COLO829 (cell line): ENCODE measurements at places on chromosomes 5 and 9.

GRCh38 chr5:157669701-157670097 is 1.6 kb upstream of the C5orf52 start:
- no peak for DNase-seq

DNA sequence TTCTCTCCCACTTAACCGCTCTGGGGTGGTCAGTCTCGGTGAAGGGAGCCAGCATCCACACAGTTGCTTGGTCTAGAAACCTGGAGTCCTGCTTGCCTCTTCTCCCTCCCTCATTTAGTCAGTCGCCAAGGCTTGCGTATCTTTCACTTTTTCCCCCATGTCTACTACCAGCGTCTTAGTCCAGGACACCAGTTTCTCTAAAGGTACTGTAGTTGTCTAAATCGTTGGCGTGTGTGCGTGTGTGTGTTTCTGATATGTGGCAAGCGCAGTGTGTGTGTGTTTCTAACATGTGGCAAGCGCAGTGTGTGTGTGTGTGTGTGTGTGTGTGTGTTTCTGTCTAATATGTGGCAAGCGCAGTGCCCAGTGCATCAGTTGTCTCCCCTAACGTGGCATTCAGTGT is 641 bp downstream of the ATP6V1G1 start:
- no peak for DNase-seq

DNA sequence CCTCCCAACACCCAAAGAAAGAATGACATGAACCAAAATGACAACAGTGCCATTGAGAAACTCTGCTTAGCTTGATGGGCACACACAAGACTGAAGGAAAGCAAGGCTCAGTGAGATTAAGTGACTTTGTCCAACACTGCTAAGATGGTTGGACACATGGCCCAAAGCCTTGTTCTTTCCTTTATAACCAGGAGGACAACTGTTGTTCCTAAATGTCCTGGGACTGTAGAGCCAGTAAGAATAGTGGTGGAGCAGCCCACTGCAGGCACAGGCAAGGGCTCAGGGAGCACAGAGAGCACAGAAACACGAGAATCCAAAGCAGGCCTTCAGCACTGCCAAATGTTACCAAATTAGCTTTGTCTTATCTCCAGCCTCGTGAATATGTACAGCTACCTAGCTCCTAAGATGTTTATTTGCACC is 3.9 kb downstream of the ACTL7A start:
- DNase-seq = no peak

GRCh38 chr9:115627511-115627910 is 509.6 kb upstream of the TNC start:
- no peak for DNase-seq

DNA sequence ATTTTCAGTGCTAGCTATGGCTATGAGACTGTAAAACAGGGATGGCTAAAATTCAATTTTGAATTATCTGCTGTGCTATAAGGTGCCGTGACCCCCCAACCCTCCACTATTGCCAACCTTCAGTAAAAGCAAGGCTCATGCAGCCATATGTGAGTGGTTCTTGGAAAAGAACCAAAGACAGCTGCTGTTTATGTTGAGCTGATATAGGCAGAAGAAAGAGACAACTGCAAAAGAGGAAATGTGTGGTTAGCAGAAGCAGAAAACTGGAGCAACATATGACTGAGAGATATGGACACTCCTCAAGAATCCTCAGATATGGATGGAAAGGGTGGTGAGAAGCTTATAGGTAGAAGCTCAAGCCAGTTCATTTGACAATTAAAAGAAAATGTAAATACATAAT is 200.3 kb downstream of the TLE1 start:
- DNase-seq = no peak

- no peak for DNase-seq
Observed at GRCh38 chr9:97473717-97474116, 27.7 kb upstream of the TMOD1 start.

DNA sequence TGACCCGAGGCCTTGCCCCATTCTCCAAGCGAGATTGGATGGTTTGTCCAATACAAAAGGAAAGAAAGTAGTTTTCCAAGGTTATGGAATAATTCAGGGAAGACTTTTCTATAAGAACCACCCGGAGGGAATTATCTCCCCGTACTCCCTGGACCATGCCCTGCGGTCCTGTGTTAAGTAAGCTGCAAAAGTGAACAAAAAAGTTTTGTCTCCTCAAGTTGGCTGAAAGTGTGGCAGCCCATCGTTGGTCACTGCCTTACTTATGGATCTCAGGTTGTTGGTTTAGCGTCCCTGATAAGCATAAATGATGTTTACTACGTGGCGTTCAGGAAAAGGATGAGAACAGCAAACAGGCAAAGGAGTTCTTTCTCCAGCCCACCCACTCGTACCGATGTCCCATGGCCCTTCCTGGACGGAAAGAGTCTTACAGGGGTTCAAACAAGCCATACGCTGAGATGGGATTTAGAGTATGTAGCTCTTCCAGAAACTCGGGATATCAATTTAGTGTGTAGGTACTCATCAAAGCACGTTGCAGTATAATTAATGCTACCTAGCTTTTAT is 413 bp upstream of the AUH start:
- no peak for DNase-seq

DNA sequence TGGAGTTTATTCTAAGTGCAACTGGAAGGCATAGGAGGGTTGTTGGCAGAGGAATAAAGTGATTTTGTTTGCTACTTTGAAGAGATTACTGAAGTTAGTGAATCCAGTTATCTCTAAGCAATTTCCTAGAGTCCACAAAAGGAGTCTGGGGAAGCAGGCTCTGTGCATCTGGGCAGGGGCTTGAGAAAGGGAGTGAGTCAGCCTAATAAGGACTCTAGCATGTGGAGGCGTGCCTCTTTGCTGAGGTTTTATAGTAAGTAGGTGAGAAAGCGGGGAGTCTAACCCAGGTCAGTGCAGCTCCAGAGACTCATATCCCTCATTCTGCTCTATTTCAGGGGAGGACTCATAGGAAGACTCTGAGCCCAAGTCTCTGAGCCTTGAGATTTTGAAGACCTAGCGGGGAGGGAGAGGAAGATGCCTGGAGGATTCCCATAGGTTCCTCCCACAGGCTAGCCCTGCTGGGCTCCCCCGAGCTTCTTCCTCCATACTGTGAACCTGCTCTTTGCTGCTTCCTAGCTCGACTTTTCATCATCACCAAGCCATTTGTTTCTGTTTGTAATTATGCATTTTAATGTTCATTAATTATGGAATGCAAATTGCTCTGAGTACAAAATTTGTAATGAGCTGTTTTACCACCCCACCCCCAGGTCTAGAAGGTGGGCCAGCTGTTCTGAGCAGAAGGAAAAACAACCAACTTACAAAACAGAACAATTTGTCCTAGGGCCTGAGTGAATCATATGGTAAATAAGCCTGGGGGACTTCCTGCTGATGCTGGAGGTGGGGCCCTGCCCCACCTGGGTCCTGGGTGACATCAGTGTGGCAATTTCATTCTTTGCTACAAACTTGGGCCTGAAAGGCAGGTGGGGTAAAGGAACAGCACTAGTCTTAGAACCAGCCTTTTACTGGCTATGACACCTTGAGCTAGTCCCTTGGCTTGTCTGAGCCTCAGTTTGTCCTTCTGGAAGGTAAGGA is 150.2 kb downstream of the TRIM32 start:
- DNase-seq = no peak

DNA sequence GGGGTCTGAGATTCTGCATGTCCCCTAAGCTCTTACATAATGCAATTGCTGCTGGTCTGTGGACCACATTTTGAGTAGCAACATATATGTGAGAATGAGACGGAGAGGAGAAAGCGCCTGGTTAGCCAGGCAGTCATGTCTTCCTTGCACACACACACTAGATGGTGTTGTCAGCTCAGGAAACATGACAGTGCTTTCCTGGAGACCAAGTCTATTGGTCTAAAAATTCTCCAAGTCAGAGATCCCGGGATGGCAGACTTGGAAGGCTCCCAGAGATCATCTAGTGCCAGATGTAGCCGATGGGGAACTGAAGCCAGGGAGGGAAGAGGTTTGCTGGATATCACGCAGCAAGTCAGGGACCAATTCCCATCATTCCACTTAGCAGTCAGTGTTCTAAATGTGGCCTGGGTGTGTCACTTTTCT is 53.4 kb downstream of the GALNT12 start:
- peak; percentile 91 for DNase-seq

GRCh38 chr5:1768283-1769000 is 31.2 kb downstream of the MRPL36 start:
- no peak for DNase-seq

DNA sequence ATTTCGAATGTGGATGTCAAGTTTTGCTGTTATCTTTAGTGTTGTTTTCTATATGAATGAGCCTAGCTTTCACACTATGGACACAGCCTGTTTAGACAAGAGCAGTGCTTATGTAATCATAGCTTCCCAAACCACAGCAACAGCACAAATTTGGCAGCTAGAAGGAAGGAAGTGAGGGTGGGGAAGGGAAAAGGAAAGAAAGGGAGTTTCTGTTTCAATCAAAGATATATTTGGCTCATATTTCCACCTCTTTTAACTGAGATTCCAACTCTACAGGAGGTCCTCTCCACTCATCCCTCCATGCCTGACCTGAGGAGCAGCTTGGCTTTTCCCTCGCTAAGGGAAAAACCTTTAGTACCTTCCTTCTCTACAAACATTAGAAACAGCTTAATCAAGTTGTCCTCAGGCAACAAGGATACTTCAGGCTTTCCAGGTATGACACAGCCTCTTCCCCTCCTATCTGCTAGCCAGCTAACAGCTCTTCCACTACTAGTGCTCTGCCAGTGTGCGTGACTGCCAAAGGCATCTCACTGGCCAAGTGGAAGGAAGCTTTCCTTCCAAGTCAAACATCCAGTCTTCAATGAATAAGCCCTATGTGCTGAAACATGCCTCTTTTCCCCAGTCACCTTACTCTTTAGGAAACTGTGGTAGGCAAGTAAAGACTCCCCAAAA is 268.6 kb upstream of the PTGER4 start:
- peak; percentile 34 for DNase-seq

DNA sequence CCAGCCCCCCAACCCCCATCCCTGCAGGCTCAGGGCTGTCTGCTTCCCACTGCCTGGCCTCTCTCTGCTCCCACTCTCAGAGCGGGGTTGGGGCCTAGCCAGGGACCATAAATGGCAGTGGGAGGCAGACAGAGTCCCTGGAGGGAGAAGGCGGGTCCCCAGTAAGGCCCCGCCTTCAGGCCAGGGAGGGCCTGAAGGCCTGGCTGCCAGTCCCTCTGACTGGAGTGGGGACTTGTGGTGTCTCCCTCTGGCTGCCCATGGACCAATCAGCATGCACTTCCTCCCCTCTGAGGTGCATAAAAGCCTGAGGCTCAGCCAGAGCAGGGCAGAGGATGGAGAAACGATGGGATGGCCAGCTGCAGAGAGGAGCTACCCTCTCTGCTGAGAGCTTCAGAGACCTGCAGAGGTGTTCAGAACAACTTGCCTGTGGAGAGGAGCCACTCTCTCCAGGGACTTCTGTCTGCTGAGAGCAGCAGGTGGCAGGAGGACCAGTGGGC is 2.7 kb upstream of the BTNL9 start:
- DNase-seq = no peak

DNA sequence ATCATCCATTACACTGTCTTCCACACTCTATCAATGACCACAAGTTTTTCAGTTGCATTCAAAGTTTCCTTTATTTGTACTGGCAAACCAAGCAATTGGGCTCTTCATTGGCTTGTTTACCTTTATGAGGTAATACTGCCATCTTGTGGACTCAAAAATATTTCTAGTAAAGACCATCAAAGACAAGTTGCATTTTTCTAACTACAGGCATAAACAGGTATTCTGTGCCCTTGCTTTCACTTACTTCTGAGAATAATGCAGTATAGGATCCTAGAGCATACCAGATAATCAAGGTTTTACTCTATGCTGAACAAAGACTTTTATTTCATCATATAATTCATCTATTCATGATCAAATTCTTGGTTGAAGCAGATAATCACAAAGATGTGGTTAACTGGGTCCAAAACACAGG is 173.7 kb upstream of the POU5F2 start:
- DNase-seq = peak; percentile 4

DNA sequence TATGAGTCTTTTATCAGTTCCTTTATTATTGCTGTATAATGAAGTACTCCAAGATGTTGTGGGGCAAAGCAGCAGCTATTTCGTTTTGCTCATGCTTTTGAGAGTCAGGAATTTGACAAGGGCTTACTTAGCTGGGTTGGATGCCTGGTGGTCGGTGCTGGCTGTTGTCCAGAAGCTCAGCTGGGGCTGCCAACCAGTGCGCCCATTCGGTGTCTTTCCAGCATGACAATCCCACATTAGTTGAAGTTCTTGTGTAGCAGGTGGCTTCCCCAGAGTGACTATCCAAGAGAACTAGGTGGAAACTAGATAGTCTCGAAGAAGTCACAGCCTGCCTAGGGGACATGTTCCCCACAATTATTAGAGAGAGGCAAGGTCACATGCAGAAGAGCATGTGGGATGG is 3.4 kb upstream of the FLT4 start:
- DNase-seq = no peak

DNA sequence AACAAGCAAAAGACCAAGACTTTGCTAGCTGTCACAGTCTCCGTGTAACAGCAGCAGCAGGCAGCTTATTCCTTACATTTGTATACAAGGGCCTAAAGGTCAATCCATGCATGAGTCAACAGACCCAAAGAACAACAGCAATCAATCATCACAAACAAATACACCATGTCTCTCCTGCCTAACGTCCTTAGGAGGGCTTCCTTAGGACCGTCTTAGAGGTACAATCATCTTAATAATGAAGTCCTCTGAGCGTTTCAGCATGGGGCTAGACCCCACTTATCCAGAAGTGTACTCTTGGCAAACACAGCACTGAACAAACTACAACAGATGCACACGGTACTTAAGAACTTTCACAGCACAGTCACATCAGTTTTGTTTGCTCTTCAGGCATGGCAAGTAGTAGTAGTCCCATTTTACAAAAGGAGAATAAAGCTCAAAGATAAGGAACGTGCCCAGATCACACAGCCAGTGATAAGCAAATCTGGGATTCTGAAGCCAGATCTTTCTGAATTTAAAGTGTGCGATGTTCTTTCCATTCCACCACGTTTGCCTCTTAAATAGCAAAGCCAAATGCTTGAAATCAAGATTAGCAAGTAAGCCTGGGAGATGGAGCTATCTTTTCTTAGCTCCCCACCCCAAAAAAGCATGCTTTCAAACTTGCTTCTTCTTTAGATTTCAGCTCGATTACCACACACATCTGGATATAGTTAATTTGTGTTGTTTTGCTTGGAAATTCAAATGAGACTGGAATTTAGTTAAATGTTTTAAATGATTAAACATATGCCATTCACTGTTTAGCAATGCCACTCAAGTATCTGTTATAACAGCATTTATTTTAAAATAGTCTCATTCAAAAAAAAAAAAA is 24.2 kb downstream of the PSMB7 start:
- DNase-seq = peak; percentile 54

- DNase-seq = peak; percentile 32
Observed at GRCh38 chr5:82222597-82223574, 55.3 kb downstream of the RPS23 start.

GRCh38 chr5:175696139-175696854 is 38.4 kb downstream of the HRH2 start:
- DNase-seq = peak; percentile 6

DNA sequence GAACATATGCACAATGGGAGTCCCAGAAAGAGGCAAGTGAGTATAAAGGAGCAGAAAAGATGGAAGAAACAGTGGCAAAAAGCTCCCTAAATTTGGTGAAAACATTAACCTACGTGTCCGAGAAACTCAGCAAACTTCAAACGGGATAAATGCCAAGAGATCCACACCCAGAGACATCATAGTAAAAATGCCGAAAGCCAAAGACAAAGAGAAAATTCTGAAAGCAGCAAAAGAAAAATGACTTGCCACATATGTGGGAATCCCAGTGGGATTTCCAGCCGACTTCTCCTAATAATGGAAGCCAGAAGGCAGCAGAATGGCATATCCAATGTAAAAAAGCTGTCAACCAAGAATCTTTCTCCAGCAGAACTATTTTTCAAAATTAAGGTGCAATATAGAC is 101.2 kb downstream of the ADAMTS2 start:
- no peak for DNase-seq
